ENCODE measurements at places on chromosomes 13 and 19.
A peak's percentile ranks its signal among the peaks of the same experiment; 100 is the strongest.

DNA sequence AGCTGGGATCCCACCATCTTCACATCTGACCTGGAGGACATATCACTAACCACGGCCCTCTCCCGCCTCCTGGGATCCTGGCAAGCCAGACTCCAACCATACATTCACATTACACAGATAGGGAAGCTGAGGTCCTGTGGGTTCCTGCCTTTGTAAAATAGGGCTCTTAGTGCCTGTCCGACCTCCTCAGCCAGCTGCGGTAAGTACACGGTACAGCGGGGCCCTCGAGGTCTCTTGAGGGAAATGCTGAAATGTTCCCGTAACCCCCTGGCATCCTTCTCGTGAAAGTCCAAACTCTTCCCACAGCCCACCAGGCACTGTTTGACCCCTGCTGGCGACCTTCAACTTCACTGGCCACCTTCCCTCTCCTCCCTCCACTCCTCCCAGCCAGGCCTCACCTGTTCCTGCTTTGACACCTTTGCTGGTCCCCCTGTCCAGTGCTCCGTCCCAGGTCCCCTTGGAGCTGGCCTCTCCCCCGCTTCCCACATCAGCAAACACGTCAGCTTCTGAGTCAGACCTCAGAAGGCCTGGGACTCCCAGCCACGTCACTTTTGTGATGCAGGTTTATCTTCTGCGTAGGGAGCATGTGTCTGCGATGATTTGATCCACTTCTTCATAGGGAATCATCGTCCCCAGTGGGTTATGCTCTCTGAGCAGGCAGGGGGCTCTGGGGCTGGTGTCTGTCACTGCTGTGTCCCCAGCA, 8.8 kb upstream of the GNG7 start:
- DNase-seq, result no peak

GRCh38 chr13:78160793-78161192, 242.2 kb upstream of the EDNRB start:
- no peak for DNase-seq

DNA sequence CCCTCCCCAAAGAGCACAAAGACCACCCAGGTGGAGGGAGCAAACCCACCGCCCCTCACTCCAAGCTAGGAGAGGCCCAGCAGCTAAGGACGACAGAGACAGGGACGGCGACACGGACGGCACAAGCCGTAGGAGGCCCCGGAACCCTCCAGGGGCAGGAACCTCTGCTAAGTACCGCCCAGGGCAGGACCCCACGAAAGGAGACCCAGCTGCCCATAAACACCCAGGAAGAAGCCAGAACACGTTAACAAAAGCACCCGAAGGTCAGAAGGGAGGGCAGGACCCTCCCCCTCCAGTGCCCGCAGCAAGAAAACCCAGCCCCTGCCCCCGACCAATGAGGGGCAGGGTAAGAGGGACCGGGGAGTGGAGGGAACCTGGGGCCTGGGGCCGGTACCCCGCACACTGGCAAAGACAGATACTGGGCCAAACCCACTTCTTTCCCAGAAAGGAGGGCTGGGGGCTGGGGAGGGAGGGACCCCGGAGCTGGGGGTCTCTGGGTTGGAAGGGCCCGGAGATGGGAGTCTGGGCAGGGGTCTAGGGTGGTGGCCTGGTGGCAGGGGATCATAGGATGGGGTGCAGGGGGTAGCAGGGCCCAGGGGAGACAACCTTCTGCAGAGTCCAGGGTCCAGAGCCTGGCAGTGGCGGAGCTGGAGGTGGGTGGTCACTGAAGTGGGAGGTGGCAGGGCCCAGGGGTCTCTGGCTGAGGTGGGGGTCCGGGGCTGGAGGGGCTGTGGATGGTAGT, 2.4 kb downstream of the BTBD2 start:
- DNase-seq, result no peak

- DNase-seq, result no peak
These were observed 28.0 kb downstream of the SERP2 start for GRCh38 chr13:44401577-44401976.

DNA sequence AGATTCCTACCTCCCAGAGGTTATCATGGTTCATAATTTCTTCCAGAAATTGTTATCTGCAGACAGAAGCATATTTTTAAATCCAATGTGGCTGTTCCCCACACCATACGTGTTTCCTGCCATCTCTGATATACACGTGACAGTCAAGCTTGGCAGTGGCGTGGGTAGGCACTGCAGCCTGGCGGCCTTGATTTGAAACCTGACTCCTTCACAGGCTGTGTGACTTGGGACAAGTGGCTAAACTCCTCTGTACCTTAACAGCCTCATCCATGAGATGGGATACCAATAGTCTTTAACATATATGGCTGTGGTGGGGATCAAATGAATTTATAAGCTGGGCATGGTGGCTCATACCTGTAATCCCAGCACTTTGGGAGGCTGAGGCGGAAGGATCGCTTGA, 33.2 kb downstream of the DPF1 start:
- DNase-seq, result no peak

GRCh38 chr13:44169018-44169911, 204.4 kb upstream of the SERP2 start:
- no peak for DNase-seq

DNA sequence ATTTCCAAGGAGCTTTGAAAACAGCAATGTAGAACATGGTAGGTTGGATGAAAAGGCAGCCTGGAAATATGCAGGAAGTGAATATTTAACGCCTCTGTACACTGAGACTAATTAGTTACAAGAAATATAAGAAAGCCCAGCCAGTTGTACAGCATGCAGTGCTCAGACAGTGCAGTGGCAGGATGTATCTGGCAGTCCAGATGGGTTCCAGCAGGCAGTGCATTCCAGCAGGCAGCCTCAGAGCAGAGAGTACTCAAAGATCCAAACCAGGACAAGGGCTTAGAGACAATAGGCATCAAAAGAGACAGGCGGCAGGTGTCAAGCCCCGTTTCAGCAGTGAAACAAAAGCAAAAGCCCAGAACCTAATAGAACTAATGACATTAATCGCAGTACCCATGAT, 2776.3 kb downstream of the PCDH9 start:
- DNase-seq, result no peak

GRCh38 chr13:20272588-20273171, 40.6 kb upstream of the GJB6 start:
- no peak for DNase-seq

DNA sequence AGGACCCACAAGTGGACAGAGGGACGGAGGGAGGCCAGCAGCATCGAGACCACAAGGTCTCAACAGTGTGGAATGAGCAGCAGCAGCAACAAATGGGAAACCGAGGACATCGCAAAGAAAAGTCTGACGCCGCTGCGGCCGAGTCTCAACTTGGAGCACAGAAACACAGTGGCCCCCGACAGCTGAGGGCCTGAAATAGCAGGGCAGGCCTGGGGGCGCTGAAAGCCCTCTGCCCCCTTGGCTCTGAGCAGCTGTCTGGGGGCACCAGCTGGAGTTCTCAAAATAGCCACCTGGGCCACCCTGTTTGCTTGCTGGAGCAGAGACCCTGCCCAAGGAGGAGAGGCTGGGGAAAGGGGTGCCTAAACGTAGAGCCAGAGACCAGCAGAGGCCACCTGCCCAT, 5.9 kb upstream of the ISYNA1 start:
- no peak for DNase-seq

- DNase-seq, result no peak
These were observed 9.6 kb downstream of the GIPR start for GRCh38 chr19:45677351-45678230.

- DNase-seq, result no peak
These were observed 13.6 kb downstream of the POLR2E start for GRCh38 chr19:1081301-1082164.

DNA sequence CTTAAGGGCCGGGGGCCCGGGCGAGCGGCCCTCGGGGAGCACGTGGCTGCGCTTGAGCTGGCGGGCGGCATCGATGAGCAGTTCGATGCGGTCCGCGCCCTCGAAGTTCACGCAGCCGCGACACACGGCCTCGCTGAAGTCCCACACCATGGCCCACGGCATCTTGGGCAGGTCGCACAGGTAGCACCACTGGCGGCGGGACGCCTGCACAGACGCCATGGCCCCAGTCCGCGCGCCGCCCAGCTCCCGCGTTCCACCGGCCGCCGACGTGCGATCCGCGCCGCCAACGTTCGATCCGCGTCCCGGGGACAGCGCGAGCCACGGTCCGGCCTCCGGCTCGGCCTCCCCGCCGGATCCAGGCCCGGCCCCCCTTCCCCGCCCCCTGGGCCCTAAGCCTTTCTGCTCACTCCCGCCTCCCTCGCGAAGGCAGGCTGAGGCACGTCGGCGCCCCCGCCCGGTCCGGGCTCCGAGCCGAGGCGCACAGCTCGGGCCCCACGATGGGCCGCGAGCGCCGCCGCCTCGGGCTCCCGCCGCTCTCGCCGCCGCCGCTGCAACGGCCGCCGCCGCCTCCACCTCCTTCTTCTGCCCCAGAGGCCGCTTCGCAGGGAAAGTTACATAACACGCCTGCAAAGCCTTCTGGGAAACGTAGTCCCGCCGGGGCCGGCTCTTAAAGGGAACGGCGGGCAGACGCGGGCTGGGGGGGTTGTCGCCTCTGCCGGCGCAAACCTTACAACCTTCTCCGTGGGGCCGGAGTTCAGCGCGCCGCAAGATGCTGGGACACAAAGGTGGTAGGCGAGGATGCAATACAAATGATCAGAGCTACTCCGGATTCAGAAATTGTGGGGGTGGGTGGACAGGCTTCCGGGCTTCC, at the start of gene IRF2BP1:
TSS of gene IRF2BP1 (minus strand) at position 586 of the 871 bp plus-strand sequence. CDS start at position 219, 367 bp downstream.
- peak; percentile 41 for DNase-seq

DNA sequence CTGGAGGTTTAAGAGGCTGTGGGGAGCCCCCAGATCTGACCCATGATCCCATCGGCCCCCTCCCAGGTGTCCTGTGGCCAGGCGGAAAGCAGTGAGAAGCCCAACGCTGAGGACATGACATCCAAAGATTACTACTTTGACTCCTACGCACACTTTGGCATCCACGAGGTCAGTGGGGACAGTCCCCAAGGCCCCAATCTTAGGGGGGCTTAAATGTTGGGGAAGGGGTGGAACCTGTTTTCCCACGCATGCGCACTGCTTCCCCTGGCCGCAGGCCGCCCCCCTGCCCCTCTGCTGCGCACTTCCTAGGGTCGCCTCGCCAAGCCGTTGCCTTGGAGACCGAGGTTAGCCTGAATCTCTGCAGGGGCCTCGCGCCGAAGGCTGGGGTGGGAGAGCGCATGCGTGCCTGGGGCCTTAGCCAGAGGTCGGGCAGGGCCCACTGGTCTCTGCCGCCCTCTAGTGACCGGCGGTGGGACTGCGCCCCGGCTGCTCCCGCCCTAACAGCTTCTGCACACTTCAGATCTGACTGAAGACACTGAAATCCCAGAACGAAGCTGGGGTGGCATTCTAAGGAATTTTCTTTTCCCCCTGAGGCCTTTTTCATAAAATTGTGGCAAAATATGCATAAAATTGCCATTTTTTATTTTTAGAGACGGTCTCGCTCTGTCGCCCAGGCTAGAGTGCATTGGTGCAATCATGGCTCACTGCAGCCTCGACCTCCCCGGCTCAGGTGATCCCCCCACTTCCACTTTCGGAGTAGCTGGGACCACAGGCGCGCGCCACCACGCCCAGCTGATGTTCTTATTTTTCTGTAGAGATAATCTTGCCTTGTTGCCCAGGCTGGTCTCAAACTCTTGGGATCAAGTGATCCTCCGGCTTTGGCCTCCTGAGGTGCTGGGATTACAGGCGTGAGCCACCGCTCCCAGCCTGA, 3.6 kb downstream of the PRMT1 start:
- DNase-seq, result peak; percentile 63

- no peak for DNase-seq
These were observed 81.2 kb downstream of the COL4A2 start for GRCh38 chr13:110388108-110388943.

- DNase-seq, result no peak
These were observed 583 bp downstream of the TECR start for GRCh38 chr19:14530005-14530348.

- DNase-seq, result no peak
These were observed 11.0 kb downstream of the SIGLEC11 start for GRCh38 chr19:49949742-49950589.

DNA sequence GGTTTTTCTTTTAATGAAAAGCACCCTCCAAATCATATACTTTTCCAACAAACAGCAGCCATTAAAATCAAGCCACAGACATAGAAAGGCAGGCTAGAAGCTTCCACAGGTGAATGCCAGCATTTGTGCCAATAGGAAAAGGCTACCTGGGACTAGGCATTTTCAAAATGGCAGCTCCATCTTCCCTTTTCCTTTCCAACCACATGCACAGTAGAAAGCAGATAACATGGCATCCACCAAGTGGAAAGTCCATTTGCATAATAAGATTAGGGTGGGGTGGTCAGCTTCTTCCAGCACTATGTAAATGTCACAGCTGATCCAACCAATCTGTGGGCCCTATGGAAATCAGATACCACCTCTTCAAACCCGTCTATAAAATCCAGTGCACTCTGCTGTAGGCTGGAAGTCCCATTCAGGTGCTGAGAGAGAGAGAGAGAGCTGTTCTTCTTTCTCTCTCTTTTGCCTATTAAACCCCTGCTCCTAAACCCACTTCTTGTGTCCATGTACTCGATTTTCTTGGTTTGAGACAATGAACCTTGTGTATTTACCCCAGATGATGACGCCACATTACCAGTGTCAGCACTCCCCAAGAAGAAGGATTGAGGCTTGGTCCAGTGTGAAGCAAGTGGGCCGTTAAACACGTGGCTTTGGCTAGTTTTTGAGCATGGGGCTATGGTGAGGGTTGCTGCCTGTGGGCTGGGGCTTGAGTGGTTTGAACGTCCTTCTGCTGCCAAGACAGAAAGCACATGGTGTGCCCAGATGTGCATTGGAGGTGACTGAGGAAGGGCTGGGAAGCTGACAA, 24.2 kb upstream of the IGFL1 start:
- DNase-seq, result no peak

- no peak for DNase-seq
These were observed 63.7 kb upstream of the F7 start for GRCh38 chr13:113041896-113042295.

GRCh38 chr19:49552749-49553148, 24.9 kb downstream of the RCN3 start:
- DNase-seq, result no peak

Data from SHP77 treated with DMSO at 0.1 percent for 48 hours (cell line).